Fibroblast of skin of left quadriceps (primary cell): ENCODE measurements at places on chromosomes 7 and 10.

GRCh38 chr7:151937286-151937685 lies 19.0 kb upstream of the GALNTL5 start:
- no peak for DNase-seq

DNA sequence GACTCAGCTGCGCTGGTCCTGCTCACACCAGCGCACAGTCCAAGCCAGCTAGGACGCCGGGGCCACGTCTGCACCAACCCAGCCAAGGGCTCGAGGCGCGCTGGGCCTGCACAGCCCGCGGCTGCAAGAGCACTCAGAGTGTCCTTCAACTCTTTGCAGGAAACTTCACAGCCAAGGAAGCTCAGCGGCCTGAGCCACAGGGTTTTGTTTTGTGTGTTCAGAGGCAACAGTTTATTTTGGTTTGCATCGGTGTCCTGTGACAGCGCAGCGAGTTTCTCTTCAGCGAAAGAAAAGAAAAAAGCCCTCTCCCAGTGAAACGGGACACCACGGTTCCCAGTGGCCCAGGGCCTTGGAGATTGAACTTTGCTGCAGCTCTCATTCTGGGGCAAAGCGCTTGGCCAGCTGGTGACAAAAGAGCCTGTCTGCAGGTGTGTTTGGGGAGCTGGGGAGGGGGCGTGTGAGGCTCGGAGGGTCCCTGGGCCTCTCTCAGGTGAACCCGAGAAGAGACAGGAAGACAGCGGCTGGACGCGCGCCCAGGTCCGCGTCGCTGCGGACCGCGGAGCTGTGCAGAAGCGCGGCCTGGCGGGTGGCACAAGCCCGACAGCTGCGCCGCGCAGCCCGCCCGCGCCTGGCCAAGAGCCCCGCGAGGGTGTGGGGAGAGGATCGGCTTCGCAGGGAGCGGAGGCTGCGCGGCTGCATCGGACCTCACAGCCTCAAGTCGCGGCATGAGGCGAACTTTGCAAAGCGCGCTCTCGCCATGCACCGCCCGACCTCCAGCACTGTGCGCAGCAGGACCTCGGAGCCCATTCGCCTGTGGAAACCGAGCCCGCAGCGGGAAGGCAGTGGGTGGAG lies 922 bp downstream of the CXCL12 start:
- no peak for DNase-seq

GRCh38 chr10:88903715-88904114 lies 23.7 kb downstream of the STAMBPL1 start:
- DNase-seq = no peak

GRCh38 chr7:157301610-157302120 lies 35.1 kb upstream of the DNAJB6 start:
- no peak for DNase-seq

- no peak for DNase-seq
Measured at GRCh38 chr7:80475383-80475782, 36.5 kb downstream of the GNAT3 start.

DNA sequence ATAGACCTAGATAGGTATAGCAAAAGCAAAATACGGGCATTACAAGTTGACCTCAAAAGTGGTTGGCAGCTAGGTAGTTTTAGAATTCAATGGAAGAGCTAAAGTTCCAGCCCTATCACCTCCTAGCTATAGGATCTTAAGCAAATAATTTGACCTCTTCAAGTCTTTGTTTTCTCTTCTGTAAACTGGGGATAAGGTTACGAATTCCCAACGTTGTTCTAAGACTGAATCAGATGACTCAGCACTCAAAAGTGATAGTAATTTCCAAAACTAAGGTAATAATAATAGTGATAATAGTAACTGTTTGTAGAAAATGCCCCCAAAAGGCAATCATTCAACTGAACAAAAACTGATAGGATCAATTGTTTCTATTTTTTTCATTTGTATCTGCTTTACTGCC lies 445.2 kb downstream of the KCNMA1 start:
- DNase-seq = no peak

DNA sequence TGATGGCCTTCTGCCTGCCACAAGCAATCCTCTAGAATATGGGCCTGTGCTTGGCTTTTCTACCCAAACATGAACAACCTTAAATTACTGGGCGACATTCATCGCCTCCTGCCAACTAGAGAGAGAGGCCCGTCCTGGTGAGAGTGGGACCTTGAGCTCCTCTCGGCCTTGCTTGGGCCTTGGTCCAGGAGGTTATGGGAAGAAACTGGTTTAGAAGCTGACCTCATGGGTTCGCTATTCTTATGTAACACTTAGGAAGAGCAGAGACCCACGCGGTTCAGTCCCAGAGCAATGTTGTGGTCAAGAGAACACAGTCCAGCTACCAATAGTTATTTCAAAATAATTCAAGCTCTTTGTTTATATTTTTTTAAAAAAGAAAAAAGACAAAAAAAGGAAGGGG lies 176.3 kb upstream of the ZNF32 start:
- no peak for DNase-seq

GRCh38 chr7:116691664-116692063 lies 19.7 kb downstream of the MET start:
- DNase-seq = no peak

GRCh38 chr10:93417266-93417665 lies 64.9 kb downstream of the MYOF start:
- no peak for DNase-seq

DNA sequence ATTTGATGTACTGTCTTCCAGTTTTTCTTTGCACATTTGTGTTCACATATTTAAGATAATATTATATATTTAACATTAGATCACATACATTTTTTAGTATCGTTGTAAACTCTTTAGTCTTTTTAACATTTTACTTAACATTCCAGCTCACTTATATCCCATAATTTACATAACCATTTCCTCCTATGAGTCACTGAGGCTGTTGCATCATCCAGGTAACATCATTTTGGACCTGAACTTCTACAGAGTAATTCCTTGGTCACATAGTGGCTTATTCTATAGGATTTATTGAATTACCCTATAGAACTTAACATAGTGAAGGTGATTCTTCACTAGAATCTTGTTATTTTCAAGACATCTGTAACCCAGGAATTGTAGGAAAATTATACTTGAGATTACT lies 194.4 kb downstream of the POU6F2 start:
- no peak for DNase-seq

DNA sequence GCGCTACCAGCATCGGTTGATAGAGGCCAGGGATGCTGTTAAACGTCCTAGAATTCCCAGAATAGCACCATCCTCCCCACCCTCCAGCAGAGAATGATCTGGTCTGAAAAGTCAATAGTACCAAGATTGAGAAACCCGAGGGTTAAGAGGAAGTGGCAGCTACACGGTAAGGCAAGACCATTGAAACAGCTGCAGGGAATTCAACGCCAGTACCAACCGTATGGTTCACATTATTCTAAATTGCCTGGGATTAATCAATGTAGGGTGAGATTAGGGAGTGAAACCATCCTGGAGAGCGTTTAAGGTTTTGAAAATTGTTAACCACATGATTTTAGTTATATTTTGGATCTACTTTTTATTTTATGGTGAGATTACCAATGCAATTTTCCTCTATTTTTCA lies 352.2 kb downstream of the PRPF18 start:
- DNase-seq = no peak

DNA sequence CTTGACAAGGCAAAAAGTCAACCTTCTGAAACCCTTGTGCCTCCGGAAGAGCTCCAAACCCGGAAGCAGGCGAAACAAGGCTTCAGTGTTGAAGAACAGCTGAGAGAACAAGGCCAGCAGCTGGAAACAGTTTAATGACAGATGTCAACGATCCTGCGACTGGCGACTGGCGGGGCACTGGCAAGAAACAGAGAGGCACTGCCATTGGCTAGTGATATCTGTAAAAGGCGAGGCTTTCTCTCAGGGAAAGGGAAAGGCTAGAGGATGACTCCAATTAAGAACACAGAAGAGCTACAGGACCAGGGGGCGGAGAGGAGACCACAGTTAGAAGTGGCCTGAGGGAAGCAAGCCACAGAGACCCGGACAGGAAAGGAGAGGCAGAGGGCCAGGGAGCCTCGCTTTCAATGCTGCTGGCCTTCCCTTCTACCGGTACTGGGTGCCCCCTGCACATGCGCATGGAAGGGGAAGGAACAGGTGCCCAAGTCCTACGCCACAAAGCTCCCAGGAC lies 19.4 kb downstream of the ITGB1 start:
- DNase-seq = no peak

DNA sequence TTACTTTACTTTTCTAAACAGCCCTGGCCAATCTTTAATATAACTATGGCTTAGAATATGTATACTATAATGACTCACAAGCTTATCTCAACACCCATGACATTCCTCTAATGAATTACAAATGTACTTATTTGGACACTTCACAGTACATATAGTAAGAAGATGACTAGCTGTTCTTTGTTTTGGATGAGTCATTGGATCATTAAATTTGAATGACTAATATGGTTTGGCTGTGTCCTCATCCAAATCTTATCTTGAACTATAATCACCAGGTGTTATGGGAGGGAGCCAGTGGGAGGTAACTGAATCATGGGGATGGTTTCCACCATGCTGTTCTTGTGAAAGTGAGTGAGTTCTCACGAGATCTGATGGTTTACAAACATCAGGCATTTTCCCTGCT lies 807.5 kb upstream of the SORCS1 start:
- DNase-seq = peak; percentile 86

DNA sequence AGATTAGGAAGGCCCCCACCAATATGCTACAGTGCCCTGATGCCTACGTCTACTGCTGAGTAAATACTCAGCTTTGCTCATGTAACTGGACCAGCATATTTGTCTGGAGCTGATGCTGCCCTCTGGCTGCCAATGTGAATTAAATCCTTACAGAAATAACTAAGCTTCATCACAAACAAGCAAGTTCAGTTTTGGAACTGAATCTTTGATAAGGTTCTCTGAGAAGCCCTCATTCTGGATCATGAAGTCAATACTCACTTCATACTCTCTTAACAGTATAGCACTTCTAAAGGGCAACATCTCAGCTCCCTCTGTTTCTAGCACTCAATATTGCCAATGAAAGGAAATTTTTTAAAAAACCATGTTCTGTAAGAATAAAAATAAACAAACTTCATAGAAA lies 246.7 kb downstream of the ETV1 start:
- DNase-seq = no peak

- peak; percentile 16 for DNase-seq
Measured at GRCh38 chr10:26269754-26270153, 53.2 kb downstream of the GAD2 start.

DNA sequence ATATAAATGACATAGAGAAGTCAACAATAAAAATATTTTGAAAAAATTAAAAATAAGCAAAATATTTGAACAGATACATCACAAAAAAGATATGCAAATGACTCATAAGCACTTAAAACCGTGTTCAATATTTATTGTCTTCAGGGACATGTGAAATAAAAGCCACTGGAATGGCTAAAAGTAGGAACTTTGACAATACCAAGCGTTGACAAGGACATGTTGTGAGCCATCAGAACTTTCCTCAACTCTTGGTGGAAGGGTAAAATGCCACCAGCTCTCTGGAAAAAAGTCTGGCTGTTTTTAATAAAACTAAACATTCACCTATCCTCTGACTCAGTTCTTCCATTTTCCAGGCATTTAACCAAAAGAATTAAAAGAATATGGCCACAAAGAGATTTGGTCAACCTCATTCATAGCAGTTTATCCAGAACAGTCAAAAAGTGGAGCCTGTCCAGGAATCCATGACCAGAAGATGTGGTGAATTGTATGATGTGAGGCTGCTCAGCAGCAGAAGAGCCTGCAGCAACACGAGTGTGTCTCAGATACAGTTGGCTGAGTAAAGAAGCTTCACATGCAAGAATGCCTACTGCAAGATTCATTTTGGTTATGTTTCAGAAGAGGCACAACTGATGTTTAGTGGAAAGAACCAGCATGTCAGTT lies 7.1 kb upstream of the KLF6 start:
- DNase-seq = no peak

- DNase-seq = no peak
Measured at GRCh38 chr7:2276107-2276506, 34.1 kb downstream of the NUDT1 start.
